ENCODE measurements at places on chromosomes 4 and X.

- no peak for DNase-seq
These were observed 441.6 kb downstream of the GBA3 start for GRCh38 chr4:23134331-23134730.

DNA sequence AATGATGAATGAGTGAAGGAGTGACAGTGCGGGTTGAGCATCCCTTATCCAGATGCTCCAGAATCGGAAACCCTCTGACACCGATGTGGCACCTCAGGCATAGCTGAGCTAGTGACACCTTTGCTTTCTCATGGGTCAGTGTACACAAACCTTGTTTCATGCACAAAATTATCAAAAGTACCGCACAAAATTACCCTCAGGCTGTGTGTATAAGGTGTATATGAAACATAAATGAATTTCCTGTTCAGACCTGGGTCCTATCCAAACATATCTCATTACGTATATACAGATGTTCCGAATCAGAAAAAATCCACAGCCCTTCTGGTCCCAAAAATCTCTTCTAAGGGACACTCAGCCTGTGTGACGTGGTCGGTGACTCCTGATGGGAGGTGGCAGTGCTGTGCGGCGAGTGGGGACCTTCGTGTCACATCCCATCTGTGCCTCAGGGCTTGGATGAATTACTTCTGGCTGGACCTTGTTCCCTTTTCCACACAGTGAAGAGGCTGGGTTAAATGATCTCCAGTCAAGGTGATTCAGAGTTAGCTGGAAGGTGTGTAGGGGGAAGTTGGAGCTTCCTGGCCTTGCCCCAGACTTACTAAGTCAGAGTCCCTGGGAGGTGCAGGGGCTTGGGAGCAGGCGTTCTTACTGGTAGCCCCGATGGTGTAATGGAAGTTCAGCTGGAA, 18.8 kb downstream of the RGS12 start:
- no peak for DNase-seq

DNA sequence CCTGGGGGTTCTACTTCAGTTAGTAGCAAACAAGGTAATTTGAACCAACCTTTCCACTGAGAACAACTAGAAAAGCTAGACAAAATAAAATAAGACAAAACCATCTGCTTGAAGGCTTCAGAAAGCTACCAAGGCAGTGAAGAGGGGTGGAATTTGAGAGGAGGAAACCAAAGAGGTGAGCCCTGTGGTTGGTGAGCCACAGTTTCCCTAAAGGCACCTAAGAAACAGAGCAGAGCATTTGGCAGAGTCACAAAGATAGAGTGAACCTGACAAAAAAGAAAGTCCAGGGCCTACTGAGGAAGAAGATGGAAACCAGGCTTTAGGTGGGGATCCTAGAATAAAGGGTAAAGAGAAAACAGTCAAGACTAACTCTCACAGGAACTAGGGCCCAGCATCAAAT, 44.3 kb downstream of the CHST7 start:
- no peak for DNase-seq

- DNase-seq, result no peak
These were observed 129.7 kb upstream of the SMAD1 start for GRCh38 chr4:145351922-145352321.

- DNase-seq, result no peak
These were observed 909 bp upstream of the SLAIN2 start for GRCh38 chr4:48340276-48340964.

DNA sequence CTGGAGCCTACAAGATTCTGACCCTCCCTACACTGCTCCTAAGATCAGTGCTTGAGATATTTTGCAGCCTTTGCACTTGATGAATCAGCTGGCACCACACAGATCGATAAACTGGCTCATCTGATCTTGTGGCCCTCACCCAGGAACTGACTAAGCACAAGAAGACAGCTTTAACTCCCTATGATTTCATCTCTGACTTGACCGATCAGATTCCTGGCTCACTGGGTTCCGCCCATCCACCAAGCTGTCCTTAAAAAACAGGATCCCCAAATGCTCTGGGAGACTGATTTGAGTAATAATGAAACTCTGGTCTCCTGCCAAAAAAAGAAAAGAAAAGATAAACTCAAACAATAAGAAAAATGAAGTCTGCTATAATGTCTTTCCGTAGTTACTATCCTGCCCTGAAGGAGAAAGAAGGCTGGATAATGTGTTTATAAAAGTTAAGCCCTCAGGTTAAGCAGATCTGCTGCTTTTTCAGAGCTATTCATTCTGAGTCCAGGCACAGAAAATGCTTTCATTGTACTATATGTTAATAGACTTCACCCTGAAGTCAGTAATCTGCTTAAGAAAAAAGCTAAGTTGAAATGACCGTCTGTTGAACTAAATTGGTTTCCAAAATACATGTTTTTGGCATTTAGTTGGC, 795.2 kb downstream of the TRIML1 start:
- no peak for DNase-seq

DNA sequence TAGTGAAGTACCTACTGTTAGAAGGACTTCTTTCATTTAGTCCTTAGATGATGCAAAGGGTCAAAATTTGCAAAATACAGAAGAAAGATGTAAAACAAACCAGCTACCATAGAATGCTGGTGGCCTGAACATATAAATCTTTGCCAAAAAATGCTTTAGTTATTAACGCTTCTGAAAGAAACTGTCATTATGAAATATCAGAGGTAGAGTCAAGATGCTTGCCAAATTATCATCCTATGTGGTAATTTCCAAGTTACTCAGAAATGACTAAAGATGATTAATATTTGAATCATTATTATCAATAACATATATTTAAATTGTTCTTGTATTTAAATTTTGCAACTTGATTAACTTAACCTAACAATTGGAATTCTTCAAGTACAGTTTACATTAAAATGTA, 588.4 kb upstream of the FAM241A start:
- no peak for DNase-seq

DNA sequence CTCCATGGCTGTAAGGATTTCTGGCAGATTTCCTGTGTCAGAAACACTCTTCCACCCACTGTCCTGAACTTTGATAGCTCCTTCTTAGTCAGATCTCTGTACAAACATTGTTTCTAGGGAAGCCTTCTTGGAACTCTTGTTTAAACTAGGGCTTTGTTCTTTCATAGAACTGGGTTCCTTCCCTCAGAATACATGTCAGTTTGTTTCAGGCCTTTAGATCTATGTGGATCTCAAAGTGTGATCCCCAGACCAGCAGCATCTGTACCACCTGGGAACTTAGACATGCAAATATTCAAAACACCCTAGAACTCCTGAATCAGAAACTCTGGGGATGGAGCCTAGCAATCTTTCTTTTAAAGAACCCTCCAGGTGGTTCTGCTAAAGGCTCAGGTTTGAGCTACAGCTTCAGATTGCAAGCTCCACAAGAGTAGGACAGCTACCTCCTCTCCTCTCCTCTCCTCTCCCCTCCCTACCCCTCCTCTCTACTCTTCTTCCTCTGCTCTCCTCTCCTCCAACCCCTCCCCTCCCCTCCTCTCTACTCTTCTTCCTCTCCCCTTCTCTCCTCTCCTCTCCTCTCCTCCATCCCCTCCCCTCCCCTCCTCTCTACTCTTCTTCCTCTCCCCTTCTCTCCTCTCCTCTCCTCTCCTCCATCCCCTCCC, 12.7 kb downstream of the RASSF6 start:
- DNase-seq, result no peak

GRCh38 chr4:12260453-12260852, 831.8 kb upstream of the HS3ST1 start:
- DNase-seq, result no peak

DNA sequence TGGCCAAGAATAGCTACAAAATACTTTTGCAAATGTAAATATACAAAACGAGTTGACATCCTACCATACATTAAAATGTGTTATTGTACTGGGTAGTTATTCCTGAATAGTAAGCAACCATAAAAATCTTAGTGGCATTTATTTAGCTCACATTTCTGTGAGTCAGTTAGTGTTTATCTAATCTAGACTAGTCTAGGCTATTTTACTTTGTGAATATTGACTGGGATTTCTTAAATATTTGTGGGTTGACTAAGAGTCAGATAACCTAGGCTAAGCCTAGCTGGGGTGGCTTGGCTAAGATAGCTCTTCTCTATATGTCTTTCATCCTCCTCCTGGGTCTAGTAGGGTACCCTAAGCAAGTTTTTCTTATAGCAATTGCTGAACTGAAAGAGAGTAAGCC, 543.8 kb upstream of the DIAPH2 start:
- DNase-seq, result no peak

GRCh38 chrX:39952989-39953388, 144.8 kb downstream of the BCOR start:
- DNase-seq, result no peak

- DNase-seq, result no peak
These were observed 106.5 kb downstream of the NHSL2 start for GRCh38 chrX:72016881-72017783.

- DNase-seq, result no peak
These were observed 30.5 kb upstream of the CRMP1 start for GRCh38 chr4:5923376-5923775.

- no peak for DNase-seq
These were observed 166.2 kb upstream of the GALNTL6 start for GRCh38 chr4:171646984-171647383.

- peak; percentile 40 for DNase-seq
These were observed 3.0 kb upstream of the CITED1 start for GRCh38 chrX:72308566-72309296.

DNA sequence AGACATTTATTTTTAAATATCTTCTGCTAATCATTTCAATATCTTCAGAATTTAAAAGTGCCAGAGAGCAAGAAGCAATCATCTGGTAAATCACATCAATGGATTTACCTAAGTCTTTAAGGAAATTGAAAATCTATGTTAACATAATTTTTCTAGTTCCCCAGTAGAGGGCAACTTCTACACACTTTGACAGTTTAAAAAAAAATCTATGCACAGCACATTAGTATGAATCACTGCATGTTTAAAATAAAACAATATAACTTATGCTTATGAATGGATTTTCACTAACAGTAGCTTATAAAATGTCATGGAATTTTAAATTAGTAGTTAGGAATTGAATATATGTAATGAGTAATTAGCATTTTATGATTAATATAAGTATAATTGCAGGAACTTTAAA, 126.5 kb downstream of the REELD1 start:
- DNase-seq, result no peak

GRCh38 chr4:55032179-55032578, 93.2 kb downstream of the KDR start:
- DNase-seq, result no peak

DNA sequence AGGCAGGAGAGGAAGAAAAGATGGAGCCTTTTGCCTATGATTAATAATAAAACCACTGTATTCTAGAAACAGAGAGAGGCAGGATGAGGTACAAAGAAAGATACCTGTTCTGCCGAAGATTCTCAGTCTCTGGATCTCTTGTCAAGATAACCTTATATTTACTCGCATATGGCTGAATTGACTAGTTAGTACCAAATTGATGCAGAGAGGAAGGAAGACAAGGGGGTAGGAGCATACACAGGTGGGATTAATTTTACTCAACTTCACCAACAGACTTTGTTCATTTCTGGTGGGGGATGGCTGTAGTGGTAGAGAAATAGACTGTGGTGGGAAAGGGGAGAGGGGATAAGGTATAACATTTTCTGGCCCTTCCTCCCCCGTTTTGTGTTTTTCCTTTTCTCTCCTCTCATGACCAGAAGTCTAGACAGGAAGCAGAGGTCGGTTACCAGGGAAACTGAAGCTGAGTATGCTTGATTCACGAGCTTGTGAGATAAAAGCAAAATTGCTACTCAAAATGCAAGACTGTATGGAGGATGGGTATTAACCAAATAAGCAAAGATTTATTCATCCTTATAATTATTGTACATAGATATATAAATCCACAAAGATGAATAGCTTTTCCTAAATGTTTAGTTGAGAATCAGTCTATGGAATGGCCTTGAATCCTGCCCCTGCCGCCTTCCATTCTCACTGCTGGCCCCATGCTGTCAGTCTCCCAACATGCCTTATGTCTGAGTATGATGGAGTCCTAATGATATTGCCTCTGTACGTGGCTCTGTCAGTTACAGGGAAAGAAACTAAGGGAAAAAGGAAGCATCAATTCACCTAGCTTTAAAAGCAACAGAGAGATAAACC, 17.8 kb upstream of the PAGE2B start:
- peak; percentile 2 for DNase-seq

DNA sequence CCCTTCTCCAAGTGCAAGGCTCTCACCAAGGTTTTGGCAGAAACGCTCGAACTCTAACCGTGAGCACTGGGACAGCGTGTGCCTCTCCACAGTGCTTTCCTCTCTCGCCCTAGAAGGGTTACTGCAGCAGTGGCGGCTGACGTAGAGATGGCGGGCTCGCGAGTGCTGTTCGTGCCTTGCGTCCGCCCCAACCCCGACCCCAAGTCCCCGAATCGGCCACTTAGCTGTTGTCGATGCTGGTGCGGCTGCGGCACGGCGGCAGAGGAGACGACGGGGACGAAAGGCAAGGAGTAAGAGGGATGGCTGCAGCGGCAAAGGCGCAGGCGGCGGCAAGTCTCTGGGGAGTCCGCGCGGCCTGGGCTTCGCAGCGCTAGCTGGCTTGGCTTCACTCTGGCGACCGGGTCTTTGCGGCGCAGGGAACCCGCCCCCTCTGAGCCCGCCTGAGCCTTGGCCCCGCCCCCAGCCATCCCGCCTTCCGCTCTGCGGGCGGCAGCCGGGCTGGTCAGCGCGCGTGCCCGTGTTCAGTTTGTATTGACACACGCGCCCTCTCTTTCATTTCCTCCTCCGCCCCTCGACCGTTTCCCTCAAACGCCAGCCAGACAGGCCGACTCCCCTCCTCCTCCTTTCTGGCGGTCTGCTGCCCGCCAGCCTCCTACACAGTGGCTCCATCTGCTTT, at the start of gene SPIN4:
Gene SPIN4, minus strand, starts transcription at position 392 of the 676 bp plus-strand sequence. CDS start 513 bp downstream, outside the sequence.
- peak; percentile 61 for DNase-seq

- no peak for DNase-seq
These were observed 37.7 kb upstream of the TASL start for GRCh38 chrX:30615229-30615628.

DNA sequence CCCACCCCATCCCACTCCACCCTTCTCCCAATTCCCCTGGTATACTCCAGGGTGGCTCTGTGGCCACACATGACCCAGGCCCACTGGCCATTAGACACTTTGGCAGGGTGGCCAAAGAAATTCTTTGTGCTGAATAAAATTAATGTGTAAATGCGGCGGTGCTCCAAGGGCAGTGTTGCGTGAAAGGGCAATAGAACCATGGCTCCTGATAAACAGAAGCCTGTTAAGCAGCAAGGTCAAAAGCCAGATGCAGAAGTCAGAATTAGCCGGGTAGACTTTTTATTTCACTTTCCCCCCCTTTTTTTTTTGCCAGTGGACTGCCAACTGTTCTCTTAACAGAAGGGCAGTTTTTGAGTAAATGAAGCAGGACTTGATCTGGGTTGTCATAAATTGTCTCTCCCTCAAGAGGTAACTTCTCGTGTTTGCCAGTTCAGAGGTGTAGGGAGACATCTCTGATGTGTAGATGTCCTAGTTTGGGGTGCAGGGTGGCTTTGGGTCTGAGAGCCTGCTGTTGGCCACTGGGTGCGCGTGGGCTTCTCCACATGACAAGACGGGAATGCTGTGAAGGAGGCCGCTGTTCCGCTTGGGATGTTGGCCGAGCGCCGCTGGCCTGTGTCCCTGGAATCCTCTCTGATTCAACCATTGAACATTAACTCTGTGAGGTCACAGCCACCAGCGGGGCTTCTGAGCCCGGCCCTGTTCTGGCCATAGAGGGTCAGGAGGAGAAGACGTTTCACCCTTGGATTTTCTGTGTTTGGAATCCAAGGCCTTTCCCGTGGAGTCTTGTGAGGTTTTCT, 139.5 kb downstream of the TBL1X start:
- DNase-seq, result no peak
